ENCODE measurements at places on chromosomes 3 and 15. TPM values are rescaled to one million over a fixed set of nuclear protein-coding genes. Genes with fewer than 3 reads are reported as not detected.
A peak's percentile ranks its signal among the peaks of the same experiment; 100 is the strongest.

- DNase-seq, result no peak
Measured at GRCh38 chr3:16599694-16600093, 5.5 kb downstream of the DAZL start.

The KNL1 gene
- total RNA-seq, result 19.0 TPM

DNA sequence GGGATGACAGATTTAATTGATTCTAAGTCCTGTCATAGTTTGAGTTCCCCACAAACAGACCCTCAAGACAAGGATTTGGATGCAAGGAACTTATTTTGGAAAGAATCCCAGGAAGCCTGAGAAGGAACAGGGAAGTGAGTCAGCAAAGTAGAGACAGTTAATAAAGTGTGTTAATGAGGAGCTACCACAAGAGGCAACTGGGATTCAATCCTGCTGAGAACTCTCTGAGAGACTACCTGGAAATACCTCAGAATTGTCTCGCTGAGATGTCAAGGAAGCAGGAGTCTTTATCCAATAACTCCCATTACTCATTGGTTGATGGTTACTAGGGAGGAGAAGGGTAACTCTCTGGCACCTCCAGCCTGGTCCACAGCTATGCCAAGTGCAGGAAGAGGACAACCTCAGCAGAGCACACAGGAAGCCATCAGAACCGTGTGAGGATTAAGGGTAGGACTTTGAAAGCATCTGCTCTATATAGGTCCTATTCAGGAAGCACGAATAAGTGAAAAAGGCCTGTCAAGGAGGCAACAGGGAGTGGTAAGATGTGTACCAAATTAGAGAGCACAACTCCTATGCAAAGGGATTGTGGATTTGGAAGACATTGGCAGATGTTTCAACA is 311.1 kb upstream of the KCNH8 start:
- DNase-seq, result no peak

DNA sequence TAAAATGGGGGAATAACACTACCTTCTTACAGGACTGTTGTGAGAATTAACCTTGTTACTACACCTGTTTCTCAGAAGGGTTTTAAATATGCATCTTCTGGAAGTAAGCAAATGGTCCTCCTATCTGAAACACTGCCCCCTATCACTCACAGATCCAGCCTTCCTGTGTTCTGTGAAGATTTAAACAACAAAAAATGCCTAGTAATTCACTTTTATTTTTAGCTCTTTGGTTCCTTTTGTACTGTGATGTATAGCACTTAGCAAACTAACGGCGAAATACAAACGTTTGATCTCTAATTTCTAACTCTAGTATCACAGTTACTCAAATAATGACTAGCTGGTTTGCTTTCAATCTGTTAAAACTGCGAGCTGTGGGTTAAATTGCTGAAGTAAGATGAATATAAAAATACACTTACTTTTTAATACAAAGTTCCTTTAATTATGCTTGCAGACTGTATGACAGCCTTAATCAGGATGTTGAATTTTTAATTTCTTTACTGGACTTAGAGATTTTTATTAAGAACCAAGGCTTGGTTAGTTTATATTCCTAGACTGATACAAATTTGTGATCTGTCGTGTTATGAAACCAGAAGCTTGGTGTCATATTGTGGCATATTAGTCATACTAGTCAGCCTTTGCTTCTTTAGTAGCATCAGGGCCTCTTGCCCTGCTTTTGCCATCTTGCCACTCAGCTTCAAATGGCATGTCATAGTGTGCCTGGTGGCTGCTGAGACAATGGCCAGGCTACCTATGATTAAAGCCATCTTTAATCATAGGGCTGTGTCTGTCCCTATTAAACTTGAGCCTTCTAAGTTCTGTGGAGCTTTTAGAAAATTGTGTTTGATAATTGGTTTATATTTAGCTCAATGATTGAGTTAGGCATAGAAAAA is 9.2 kb downstream of the EIF3J start:
- DNase-seq, result no peak

DNA sequence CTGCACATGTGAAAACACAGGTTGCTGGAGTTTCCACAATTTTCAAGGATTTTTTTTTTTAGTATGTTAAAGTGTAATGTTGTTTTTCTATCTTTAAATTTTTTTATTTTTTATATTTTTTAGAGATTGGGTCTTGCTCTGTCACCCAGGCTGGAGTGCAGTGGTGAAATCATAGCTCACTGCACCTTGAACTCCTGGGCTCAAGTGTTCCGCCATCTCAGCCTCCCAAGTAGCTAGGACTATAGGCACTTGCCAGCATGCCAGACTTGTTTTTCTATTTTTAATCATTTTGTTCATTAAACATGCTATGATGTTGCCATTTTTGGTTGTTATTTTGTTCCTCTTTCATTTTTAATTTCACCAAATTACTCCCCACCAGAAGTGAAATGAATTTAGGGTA is 16.7 kb upstream of the THUMPD3 start:
- DNase-seq, result no peak

GRCh38 chr3:36814066-36814717 is 49.8 kb upstream of the DCLK3 start:
- DNase-seq, result no peak

DNA sequence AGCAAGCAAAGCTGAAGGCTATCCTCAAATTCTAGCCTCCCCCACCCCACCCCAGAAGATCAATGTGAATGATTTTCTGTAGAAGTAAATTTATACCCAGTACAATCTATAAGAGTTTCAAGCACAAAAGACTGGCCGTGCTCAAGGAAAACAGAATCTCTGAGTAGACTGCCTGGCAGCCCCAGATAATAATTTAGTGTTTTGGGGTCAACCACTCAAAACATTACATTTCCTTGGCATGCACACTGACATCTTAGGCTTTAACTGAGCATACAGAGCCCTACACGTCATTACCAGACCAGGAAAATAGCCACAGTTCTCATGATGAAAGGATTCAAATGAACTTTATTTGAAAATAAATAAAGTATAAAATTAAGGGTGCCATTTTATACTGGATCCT is 376.5 kb downstream of the TBL1XR1 start:
- no peak for DNase-seq

The NEIL1 gene
- total RNA-seq, result 11.8 TPM

DNA sequence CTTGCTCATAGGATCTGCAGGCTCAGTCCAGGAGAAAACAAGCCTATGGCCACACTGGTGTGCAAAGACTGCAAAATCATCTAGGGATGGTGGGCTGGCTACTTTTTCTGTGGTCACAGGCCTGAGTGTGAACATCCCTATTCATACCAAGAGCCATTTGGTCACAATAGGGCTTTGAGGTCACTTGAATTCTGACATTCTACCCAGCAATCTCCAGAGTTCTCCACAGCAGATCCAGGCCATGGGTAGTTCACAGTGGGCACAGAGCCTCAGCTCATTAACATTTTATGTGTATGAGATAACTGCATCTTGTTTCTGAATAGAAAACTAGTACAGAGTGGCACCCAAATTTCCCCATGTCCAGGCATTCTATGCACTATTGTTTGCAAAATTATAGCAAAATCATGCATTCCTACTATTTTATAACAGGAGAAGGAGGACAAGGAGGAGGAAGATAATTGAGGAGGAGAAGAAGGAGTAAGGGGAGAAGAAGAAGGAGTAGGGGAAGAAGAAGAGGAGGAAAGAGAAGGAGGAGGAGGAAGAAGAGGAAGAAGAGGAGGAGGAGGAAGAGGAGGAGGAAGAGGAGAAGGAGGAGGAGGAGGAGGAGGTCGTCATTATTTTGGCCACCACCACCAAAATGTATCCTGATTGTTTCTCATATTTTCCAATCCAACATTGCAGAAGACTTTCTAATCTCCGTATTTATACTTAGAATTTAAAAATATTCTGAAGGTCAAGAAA is 129.0 kb downstream of the SEMA6D start:
- no peak for DNase-seq

The MOBP gene
- 0.57 TPM for total RNA-seq

The MYO5C gene
- total RNA-seq, result 48.4 TPM

- no peak for DNase-seq
Measured at GRCh38 chr3:168570404-168571155, 474.9 kb upstream of the GOLIM4 start.

GRCh38 chr3:182050932-182051331 is 339.2 kb downstream of the SOX2 start:
- no peak for DNase-seq

DNA sequence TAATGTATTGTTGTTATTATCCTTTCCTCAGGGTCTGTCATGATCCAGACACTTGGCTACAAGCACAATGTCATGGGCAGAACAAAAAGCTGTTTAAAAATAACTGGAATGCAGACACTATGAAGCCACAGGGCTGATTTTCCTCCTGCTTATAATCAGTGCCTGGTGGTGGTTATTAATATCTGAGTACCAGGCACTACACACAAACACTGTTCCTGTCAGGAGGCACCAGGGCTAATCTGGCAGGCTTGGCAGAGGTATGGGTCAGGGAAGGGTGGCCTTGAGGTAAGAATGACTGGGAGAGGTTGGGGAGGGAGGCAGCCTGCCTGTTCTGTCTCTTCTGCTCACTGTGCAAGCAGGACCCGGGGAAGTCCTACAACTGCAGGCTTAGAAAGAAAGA is 67.2 kb downstream of the WDR76 start:
- DNase-seq, result no peak

The CAMP gene
- not detected for total RNA-seq

The PPP1R14D gene
- 0.51 TPM for total RNA-seq

GRCh38 chr3:65837604-65838003 is 201.1 kb downstream of the MAGI1 start:
- no peak for DNase-seq

DNA sequence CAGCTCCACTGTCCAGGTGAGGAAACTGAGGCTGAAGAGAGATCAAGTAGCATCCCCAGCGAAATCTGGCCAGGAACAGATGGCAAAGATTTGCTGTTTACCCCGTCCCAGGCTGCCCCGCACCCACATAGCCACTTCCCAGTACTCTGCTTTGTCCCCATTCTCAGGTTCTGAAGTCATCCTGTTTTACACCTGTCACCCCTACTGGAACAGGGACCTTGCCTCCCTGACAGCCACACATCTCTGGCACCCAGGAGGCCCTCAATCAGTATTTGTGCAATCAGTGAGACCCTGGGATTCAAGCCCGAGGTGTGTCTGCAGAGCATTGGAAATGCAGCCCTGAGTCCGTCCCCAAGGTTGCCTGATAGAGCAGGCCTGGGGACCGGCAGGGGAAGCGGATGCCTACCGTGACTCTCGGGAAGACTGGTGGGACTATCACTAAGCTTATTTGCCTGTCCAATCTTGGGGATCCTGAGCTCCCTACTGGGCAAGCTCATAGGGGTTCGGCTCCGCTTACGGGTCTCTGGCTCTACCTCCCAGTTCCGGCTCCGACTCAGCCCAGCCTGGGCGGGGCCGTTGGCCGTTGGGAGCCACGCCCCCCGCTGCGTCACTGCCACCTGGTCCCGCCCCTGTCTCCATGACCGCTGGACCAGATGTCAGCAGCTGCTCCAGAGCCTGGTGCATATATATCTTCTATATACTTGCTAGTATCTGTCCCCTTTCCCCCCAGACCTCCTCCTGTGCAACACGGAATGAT is 17.5 kb upstream of the FANCD2 start:
- DNase-seq, result peak; percentile 81

The CASR gene
- total RNA-seq, result 2.3 TPM

- no peak for DNase-seq
Measured at GRCh38 chr3:63385629-63386028, 107.5 kb downstream of the SYNPR start.

The TPRG1 gene
- 2.1 TPM for total RNA-seq

DNA sequence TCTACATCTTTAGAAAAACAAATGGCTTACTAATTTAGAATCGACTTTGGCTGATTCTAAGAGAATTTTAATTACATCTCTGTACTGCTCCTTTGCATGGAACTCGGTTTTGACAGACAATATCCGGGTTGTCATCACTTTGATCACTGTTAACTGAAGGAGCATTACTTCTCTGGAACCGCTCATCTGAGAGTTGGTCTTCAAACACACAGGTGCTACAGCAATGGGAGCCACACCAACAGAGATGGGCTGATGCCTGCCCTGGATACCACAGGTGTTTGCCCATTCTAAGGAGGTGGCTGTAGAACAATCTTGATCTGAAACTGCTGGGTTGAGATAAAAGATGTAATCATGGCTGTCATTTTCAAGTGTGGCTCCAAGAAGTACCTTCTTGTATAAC is 21.6 kb downstream of the LINS1 start:
- DNase-seq, result no peak

- DNase-seq, result no peak
Measured at GRCh38 chr3:100963041-100963440, 30.2 kb downstream of the ABI3BP start.

The SUSD5 gene
- total RNA-seq, result 0.93 TPM

The GRIP2 gene
- not detected for total RNA-seq

- DNase-seq, result no peak
Measured at GRCh38 chr3:173936316-173936715, 538.8 kb downstream of the NLGN1 start.

GRCh38 chr3:36135863-36136262 is 244.4 kb upstream of the STAC start:
- no peak for DNase-seq

- no peak for DNase-seq
Measured at GRCh38 chr3:126108676-126109050, 24.7 kb upstream of the SLC41A3 start.

- DNase-seq, result no peak
Measured at GRCh38 chr3:190361791-190362190, 26.2 kb upstream of the CLDN16 start.

DNA sequence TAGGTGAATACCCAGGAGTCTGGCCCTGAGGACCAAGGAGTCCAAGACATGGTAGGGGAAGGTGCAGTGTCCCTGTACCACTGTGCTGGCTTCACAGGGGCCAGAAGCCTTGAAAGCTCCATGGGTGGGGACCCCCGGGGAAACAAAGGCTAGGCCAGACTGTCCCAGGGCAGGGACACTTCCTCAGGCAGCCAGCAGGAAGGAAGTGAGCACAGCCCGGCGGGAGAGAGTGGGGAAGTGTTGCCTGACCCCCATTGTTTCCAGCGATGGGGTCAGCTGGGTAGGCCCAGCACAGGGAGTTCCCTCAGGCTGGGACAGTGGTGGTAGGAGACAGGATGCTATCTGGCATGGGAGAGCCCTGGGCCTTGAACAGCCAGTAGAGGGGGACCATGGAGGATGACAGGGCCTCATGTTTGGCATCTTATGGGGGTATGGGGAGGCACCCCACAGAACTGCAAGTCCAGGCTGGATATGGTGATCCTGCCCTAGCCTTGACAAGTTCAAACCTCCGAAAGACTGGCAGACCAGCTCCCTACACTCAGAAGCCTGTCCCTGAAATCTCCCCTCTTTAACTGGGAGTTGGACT is 1.2 kb upstream of the HYAL2 start:
- no peak for DNase-seq

- DNase-seq, result no peak
Measured at GRCh38 chr15:23402140-23402539, 44.9 kb downstream of the GOLGA6L2 start.

GRCh38 chr3:67030785-67031740 is 33.0 kb downstream of the KBTBD8 start:
- no peak for DNase-seq

GRCh38 chr3:193210618-193211017 is 30.4 kb upstream of the PLAAT1 start:
- DNase-seq, result no peak

- no peak for DNase-seq
Measured at GRCh38 chr3:137335478-137335877, 377.7 kb downstream of the IL20RB start.

- DNase-seq, result no peak
Measured at GRCh38 chr3:134369231-134369741, 5.0 kb downstream of the AMOTL2 start.

All from Calu3 (cell line).